Retinal pigment epithelial cell (primary cell): ENCODE measurements at places on chromosomes 1 and 21.
A peak's percentile ranks its signal among the peaks of the same experiment; 100 is the strongest.

DNA sequence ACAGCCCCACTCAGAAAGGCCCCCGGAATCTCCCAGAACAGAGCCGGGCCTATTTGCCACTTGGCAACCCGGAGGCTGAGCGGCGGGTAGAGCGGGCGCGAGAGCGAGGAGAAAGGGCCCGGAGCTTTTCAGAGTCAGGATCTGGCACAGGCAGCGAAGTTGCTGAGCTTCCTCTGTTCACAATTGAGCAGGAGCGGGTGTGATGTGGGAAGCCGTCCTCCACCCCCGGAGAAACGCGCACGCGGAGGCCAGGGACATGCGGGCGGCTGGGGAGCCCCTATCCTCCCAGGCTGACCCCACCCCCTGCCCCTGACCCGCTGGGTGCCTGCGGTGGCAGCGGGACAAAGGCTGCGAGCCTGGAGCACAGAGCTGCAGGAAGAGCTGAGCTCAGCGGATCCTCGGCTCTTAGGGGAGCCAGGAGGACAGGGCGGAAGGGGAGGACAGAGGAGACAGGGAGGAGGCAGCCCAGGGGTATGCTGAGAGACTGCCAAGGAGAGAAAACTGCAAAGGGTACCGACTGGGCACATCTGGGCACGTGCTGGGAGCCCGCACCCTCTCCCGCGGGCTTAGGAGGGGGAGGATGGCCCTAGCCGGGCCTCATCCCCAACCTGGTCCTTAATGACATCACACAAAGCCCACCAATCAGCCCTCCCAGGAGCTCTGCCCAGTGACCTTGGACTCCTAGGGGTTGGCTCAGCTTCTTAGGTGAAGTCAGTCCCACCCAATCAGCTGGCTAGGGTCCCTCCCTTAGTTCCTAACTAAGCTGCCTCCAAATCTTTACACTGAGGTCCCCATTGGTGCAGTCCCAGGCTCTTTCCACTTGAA is 9.3 kb downstream of the KIF21B start:
- DNase-seq: no peak

GRCh38 chr21:36282568-36283230 is 37.3 kb upstream of the MORC3 start:
- peak; percentile 20 for DNase-seq

DNA sequence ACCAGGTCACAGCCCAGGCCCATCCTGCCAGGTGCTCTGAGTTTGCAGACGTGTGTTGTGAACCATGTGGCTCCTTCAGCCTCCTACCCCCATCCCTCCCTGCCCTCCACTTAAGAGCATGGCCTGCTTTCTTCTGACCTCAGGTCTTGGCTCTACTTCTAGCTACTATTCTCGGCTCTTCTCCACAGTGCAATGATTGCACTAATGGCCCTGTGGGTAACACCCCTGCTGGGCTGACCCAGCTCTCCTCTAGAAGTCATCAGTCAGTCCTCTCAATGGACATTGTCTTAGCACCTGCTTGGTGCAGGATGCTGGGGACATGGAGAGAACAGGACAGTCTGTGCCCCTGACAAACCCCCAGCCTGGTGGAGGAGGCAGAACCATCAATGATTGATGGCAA is 22.2 kb upstream of the IFFO2 start:
- DNase-seq: no peak

DNA sequence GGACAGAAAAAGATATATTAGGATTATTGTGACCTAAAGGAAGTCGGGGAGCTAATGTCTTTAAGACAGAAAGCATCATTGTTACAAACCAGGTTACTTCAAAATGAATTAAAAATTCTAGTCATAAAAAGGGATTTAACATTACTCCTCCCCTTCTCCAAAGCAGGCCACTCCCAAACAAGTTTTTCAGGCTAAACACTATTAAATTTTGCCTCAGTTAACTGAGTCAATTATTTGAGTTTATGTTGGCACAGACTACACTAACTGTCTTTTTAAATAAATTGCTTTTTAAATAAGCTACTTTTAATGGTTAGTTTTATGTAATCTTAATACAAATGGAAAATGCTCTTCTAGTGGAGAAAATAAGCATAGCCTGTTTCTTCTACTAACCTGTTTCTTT is 395.0 kb upstream of the DUSP10 start:
- DNase-seq: no peak

DNA sequence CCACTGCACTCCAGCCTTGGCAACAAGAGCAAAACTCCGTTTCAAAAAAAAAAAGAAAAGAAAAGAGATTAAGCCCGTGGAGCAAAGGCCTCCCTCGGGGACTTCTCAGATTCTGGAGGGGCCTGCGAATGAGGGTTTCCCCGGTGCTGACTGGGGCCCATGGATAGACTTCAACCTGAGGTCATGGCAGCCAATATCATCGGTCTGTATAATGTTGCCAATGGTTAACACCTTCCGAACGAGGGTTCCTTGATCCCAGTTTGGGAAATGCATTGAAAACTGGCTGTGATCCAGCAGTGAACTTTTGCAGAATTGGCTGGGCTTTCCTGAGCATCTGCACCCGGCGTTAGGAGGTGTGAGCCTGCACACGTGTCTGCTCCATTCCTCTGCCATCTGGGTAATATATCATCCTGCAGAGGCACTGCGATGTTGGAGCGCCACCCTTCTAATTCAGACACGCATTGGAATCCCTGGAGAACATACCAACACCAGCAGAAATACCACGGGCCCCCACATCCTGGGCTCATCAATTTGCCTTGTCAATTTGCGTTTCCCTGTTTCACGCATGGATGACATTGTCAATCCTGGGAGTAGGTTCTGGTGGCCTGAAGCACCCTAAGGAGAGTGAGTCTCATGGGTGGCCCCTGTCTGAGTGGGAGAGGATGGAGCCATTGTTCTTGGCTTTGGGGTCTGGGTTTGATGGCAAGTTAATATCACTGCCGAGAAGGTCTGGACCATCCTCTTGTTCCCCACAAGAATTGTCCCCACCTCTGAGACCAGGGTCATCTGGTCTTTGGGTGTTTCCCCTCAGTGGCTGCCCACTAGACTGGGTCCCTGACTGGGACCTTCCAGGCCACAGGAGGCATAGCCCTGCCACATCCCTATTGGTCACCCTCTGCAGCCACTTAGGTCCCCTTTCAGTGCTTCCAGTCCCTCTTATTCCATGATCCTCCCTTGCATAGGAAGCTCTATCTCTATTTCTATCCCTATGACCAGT is 441.0 kb downstream of the PTPRU start:
- DNase-seq: no peak

- DNase-seq: no peak
Measured at GRCh38 chr1:245823408-245824147, 668.8 kb downstream of the KIF26B start.

GRCh38 chr1:119929643-119930315 is 33.5 kb upstream of the ADAM30 start:
- DNase-seq: no peak

GRCh38 chr1:219000631-219001030 is 173.0 kb upstream of the LYPLAL1 start:
- no peak for DNase-seq

GRCh38 chr1:228884196-228884595 is 148.9 kb downstream of the RHOU start:
- no peak for DNase-seq

- no peak for DNase-seq
Measured at GRCh38 chr1:4366091-4366490, 288.3 kb upstream of the AJAP1 start.

DNA sequence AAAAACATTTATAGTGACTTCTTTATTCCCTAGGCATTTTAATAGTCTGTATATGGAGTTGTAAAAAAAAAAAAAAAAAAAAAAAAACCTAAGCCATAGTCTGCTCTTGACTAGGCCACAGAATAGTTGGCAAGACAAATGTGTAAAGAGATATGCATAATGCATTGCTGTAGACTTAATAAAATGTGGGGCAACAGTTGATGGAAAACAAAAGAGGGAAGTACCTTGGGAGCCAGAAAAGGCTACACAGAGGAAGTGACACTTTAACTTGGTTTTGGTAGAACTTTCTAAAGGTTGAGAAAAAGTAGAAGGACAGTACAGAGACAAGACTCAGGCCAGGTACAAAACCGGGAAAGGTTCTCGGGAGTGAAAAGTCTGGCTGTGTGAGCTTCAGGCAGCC is 802.9 kb upstream of the ADAMTS5 start:
- no peak for DNase-seq

GRCh38 chr1:94949681-94950661 is 23.1 kb upstream of the CNN3 start:
- no peak for DNase-seq

- DNase-seq: no peak
Measured at GRCh38 chr1:61606448-61607312, 118.3 kb downstream of the TM2D1 start.

- peak; percentile 99 for DNase-seq
Measured at GRCh38 chr1:221439747-221440501, 302.0 kb downstream of the DUSP10 start.

GRCh38 chr1:116471241-116471640 is 98.2 kb downstream of the ATP1A1 start:
- no peak for DNase-seq

- no peak for DNase-seq
Measured at GRCh38 chr1:54046671-54047383, 6.2 kb downstream of the TMEM59 start.

DNA sequence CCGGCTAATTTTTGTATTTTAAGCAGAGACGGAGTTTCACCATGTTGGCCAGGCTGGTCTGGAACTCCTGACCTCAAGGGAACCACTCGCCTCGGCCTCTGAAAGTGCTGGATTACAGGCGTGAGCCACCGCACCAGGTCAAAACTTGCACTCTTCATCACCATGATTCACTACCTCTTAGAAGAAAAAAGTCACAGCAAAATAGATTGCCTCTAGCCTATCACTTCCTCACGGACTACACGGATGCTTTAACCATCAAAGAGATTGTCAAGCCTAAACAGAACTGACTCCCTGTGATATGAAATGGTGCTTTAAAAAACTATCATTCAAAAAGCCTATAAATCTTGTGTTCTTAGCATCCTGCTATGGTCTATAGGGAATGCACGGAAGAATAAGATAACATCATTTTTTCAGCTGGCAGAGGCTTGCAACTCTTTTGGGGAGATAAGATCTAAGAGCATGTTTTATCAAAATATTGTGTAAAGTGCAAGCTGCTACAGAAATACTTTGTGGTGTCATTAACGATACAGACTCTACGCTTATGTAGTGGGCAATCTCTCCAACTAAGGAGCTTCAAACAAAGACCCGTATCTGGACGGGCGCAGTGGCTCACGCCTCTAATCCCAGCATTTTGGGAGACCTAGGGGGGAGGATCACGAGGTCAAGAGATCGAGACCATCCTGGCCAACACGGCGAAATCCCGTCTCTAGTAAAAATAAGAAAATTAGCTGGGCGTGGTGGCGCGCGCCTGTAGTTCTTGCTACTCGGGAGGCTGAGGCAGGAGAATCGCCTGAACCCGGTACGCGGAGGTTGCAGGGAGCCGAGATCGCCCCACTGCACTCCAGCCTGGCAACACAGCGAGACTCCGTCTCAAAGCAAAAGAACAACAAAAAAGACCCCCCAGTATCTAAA is 966 bp downstream of the TFB2M start:
- no peak for DNase-seq

GRCh38 chr1:204649721-204650521 is 35.6 kb downstream of the LRRN2 start:
- DNase-seq: no peak

DNA sequence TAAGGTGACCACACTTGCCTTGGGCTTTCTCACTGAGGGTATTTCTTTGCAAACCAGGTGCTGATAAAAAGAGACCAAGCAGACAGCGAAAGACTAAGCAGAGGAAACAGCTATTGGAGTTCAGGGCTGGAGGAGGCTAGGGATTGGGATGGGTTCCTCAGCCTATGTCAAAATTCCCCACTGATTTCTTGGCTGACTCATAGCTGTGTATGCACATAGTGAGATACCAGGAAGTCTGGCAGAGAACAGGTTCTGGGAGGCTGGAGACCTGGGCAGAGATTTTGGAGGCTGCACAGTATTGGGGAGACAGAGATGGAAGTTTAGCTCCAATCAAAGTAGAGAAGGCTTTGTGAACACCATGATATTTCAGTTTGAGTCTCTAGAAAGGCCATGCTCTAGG is 25.3 kb downstream of the YARS1 start:
- DNase-seq: no peak

- no peak for DNase-seq
Measured at GRCh38 chr1:111505641-111506119, 2.2 kb upstream of the ADORA3 start.

GRCh38 chr1:7258589-7259135 is 473.4 kb downstream of the CAMTA1 start:
- no peak for DNase-seq

- no peak for DNase-seq
Measured at GRCh38 chr1:225446595-225446960, 18.7 kb upstream of the LBR start.

DNA sequence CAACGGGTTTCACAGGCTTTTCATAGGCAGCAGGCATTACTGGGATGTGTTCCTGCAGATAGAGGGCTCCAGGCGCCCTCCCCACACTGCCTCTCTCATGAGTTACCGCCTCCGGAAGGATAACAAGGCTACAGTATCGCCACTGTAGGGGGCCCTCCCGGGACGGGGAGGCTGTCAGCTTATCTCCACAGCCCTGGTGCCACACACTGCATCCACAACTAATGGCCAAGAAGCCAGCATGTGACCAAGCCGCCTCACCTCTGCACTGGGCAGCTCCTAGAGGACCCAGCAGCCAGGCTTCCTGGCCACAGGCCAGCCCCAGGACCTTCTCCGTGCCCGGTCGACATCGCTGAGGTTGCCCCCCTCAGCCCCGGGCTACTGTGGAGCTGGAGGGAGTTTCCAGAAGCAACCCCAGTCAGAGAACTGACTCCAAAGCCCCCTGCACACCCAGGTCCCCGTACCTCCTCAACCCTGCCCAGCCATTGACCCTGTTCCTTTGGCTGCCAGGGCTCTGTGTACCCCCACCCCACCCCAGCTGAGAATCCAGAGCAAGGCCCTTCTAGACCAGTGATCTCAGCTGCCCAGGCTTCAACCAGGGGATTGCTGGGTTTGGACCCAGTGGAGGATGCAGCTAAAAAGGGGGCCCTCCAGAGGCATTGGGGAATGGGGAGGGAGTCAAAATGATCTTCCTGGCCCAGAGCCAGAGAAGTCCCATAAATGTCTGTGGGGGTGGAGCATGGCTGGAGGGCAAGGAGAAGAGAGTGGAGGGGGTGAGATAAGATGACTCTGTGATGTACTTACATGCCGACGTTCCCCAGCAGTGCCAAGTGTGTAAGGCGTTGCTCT is 45.0 kb downstream of the NEK2 start:
- DNase-seq: no peak

- DNase-seq: no peak
Measured at GRCh38 chr1:43834280-43835081, 99.1 kb upstream of the ARTN start.

DNA sequence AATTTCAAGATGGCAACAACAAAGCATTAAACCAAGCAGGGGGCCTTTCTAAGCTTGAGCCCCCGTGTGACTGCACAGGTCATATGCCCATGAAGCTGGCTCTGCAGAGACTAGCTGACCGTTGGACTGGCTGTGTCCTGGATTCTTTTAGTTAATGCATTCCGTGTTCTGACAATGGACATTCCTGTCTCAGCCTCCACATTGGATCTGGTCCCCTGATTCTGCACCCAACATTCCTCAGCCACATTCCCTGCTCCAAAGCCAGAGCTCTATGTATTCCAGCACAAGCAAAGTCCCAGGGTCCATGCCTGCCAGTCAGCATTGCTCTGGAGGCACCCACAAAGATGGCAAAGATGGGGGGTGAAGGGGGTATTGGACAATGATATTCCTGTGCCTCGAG is 5.1 kb upstream of the NAV1 start:
- no peak for DNase-seq

GRCh38 chr1:67830928-67831830 is 2.1 kb downstream of the GNG12 start:
- no peak for DNase-seq

GRCh38 chr1:192343344-192343743 is 26.6 kb downstream of the RGS21 start:
- no peak for DNase-seq
